Mucosa of descending colon (tissue), 3 donors: ENCODE measurements at places on chromosomes 13 and 19.
A peak's percentile ranks its signal among the peaks of the same experiment; 100 is the strongest.

- DNase-seq, result peak; percentile 5
These were observed 81.1 kb downstream of the CHST8 start for GRCh38 chr19:33702606-33703437.

- no peak for DNase-seq
These were observed 162.2 kb downstream of the KDM4B start for GRCh38 chr19:5131031-5131505.

DNA sequence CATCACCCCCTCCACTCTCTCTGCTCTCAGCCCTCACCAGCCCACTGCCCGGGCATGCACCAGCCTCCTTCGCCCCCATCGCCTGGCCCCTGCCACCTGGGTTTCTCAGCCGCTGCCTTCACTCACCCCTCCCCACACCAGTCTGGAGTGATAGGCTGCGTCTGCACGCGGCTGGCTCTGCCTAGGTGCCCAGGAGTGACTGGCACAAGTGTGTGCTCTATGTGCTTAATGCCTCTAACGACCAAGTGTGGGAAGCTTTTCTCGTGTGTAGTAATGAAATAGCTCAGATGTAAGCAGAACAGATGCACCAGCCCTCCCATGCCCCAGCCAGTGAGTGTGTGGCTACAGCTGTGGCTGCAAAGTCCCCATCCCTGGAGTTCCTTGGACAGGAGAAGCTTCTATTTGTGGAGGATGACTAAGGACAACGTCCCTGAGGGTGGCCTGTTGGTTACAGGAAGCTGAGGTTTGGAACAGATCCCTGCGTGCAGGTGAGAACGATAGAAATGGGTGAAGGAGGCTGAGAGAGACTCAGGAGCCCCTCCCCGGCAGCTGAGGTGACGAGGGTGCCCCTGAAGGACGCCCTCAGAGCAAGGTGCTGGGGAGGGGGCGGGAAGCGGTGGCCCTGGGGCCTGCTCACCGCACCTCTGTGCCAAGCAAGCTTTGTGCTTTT is 35.6 kb downstream of the ATP11A start:
- no peak for DNase-seq

DNA sequence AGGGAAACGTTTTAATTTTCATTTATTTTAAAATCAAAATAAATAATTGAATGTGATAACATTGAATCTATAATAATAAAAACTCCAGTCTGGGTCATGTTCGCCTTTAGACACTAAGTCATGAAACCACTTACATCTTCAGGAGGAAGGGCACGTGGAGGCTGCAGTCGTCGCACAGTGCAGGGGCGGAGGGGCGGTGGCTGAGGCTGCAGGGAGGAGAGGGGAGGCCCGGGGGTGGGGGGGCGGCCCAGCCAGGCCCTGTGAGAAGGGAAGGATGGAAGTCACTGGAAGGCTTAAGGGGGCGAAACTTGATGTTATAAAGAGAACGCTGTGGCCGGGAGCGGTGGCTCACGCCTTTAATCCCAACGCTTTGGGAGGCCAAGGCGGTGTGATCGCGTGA is 14.9 kb upstream of the LATS2 start:
- no peak for DNase-seq

DNA sequence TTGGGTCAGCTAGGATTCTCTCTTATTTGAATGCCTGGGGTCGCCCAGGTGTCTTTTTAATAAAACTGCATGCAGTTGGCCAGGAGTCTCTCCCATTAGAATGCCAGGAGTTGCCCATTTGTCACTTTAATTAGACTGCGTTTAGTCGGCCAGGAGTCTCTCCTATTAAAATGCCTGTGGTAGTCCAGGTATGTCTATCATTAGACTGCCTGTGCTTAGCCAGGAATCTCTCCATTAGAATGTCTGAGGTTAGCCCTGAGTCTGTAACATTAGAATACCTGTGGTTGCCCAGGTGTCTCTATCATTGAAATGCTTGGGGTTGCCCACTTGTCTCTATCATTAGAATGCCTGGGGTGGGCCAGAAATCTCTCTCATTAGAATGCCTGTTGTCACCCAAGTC is 1470.9 kb downstream of the UQCRFS1 start:
- DNase-seq, result no peak

- no peak for DNase-seq
These were observed 9.6 kb downstream of the C2CD4C start for GRCh38 chr19:399370-399769.

GRCh38 chr13:30800107-30800506 is 64.8 kb downstream of the ALOX5AP start:
- no peak for DNase-seq

DNA sequence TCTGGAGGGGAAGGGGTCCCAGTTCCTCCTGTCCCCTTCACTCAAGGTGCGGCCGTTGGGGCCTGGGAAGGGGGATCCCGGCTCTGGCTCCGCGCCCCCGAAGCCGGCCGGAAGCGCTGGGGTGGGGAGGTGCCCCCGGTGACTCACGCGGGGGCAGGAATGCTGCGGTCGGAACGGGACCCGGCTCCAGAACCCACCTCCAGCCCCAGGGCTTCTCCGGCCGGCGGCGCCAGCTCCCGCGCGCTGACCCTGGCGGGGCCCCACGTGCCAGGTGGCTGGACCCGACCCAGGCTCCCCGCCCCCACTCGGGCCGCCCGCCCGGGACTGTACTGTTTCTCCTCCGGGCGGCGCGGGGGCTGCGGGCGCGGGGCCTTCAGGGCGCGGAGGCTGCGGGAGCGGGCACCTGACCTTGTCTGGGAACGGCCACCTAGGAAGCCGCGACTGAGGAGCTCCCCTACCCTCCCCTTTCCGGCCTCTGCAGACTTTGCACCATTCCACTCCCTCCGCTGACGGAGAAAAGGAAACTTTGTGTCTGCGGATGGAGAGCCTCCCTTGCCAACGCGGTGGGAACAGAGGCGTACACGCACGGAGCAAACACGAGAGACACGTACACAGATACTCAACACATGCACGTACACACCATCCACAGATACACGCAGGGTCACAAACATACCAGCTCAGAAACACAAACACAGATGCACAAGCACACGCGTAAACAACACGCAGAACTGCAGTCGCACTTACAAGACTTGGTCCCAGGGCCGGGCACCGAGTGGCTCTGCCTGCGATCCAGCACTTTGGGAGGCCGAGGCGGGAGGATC is 7.2 kb downstream of the AXL start:
- DNase-seq, result peak; percentile 78

- DNase-seq, result no peak
These were observed 31.0 kb downstream of the SPRY2 start for GRCh38 chr13:80309926-80310325.

DNA sequence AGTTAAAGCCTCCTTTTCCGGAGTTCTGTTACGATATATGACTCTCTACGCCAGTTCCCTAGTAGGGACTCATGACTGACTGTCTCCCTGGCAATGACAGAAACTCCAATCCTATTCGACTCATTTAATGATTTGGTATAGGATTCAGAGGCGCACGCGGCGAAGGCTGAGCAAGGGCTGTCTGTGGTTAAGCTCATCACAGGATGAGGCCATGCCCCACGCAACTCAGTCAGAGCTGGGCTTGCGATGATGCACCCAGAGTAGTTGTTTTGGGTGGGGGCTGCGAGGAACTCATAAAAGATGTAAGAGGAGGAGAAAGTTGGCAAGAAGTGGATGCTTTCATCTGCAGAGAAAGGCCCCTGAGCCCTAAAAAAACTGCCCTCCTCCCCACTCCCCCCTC is 468 bp upstream of the SERTM1 start:
- no peak for DNase-seq

- peak; percentile 65 for DNase-seq
These were observed 22.1 kb downstream of the ARID3A start for GRCh38 chr19:947707-948539.

GRCh38 chr19:29645491-29645867 is 19.8 kb upstream of the PLEKHF1 start:
- DNase-seq, result no peak

- DNase-seq, result peak; percentile 74
These were observed 8.7 kb upstream of the KCNRG start for GRCh38 chr13:50006426-50007135.

DNA sequence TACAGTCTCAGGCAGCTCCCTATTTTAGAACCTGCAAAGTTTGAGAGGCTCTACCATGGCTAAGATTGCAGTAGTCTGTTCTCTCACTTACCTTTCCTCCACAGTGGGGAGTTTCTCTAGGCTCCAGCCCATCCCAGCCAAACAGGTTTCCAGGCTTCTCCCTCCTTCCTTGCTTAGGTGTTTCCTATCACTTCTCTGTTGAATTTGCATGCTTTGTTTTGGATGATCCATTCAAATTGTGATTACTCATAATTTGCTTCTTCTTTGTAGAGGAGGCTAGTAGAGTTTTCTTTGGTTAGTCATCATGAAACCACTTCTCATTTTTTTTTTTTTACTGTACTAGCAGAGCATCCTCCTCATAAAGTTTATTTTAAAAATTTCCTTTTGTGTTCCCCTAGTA is 1242.2 kb upstream of the MIR17HG start:
- no peak for DNase-seq

DNA sequence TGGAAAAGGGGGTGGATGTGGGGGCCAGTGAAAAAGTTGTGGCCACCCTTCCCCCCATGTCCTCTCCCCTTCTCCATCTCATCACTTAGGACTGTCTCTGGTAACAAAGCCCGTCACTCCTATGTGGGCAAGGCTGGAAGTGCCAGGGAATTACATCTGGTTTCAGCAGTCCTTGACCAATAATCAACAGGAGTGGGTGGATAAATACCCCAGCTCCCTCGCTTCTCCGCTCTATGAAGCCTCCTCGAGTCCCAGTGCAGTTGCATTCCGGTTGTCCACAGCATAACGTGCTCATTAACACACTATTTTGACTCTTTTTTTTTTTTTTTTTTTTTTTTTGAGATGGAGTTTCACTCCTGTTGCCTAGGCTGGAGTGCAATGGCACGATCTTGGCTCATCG is 31.5 kb downstream of the MYO1F start:
- DNase-seq, result no peak

DNA sequence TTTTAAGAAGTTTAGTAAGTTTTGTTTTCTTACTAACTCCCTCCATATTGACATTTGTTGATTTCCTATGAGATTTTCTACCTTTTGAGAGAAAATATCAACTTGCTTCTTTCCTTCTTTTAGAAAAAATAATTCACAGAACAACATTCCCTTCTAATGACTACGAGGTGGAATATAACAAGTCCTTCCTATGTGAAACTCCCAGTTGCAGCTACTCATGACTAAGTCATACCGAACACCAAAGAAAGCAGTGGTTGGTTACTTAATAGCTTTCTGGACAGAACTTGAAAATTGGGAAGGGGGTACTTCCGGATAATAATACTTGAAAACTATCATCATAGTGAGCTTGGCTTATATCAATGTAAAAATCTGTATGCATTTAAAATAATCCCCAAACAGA is 144.8 kb downstream of the DACH1 start:
- no peak for DNase-seq

GRCh38 chr13:30870049-30870884 is 35.8 kb upstream of the MEDAG start:
- peak; percentile 75 for DNase-seq

- no peak for DNase-seq
These were observed 100.0 kb downstream of the RNASEH2B start for GRCh38 chr13:51009597-51009996.

DNA sequence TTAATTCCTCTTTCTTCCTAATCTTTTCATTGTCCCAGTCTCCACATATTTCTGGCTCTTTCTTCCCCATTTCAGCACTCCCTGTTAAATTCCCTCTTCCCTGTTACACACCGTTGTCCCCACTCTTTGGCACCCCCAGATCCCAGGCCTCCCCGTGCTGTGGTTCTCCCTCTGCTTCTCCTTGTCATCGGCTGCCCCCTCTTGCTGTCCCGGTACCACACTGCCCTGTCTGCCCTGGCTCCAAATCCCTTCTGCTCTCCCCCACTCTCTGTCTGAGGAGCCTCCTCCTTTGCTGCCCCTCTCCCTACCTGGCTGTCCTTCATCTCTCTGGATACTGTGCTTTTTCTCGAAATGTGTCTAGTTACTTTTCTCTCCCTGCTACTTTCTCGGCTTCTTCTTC is 983 bp downstream of the ZNF415 start:
- DNase-seq, result no peak

DNA sequence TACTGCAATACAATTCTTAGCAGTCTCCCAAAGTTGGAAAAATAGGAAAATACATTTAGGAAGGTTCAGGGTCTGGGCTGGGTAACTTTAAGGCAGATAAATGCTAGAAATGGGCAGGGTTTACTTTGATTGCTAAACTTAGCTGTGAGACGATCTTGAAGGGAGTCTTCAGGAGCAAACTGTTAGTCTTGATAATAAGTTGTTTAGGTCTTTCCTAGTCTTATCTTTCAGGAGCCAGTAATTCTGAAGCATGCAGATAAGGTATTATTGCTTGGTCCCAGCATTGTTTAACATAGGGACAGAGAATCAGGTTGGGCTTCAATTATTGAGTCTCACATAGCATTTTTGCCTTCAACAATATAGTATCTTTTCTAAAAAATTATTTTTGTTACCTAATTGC is 262.4 kb upstream of the MIR17HG start:
- DNase-seq, result no peak

DNA sequence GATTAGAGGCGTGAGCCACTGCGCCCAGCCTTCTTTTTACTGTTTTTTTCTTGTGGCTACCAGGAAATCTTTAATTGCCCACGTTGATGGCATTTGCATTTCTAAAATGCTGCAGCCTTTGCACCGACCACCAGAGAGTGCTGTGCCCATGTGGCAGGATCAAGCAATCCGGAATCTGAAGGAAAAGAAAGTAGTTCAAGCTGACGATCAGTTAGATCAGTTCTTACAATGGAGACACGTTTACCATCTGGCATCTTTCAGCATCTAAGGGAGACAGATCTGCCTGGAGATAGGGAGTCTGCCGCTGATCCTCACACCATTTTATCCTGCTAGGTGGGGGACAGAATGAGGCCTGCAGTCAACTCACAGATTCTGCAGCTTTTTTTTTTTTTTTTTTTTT is 19.9 kb downstream of the TINCR start:
- DNase-seq, result peak; percentile 46

DNA sequence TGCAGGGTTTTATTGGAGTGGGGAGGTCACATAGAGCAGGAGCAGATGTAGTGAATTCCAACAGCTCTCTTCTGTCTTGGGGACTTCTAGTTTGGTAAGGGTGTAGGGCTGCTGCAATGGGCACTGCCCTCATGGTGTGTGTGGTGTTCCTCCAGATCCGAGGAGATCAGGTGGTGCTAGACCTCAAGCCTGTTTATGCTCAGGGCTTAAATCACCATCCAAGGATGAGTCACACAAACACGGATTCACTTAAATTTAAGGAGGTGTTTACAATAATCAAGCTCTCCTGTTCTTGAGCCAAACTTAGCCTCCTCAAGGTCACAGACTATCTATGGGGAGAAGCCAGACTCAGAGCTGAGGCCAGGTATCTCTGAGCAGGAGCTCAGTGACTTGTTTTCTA is 23.0 kb downstream of the HS6ST3 start:
- DNase-seq, result no peak
